ENCODE measurements at places on chromosomes 1 and 21.

GRCh38 chr21:35406635-35407034 is 357.5 kb upstream of the RUNX1 start:
- DNase-seq = no peak

- DNase-seq = no peak
Measured at GRCh38 chr1:96772349-96772748, 50.8 kb downstream of the PTBP2 start.

- no peak for DNase-seq
Measured at GRCh38 chr1:42973799-42974198, 15.1 kb upstream of the SLC2A1 start.

DNA sequence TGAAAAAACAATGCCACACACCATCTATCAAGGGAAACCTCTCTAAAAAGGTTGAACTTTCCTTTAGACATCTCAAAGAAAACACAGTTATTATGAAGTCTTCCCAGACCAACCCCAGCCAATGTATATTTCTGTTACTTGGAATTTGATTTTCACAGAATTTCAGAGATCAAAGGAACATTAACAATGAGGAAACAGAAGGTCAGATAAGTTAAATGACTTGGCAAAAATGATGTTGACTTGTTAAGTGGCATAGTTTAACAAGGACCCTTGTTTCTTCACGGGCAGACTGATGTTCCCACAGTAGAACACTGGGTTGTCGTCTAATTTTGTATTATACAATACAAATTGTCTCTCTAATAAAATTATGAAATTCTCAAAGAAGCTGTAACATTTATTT is 29.0 kb downstream of the NME7 start:
- no peak for DNase-seq

DNA sequence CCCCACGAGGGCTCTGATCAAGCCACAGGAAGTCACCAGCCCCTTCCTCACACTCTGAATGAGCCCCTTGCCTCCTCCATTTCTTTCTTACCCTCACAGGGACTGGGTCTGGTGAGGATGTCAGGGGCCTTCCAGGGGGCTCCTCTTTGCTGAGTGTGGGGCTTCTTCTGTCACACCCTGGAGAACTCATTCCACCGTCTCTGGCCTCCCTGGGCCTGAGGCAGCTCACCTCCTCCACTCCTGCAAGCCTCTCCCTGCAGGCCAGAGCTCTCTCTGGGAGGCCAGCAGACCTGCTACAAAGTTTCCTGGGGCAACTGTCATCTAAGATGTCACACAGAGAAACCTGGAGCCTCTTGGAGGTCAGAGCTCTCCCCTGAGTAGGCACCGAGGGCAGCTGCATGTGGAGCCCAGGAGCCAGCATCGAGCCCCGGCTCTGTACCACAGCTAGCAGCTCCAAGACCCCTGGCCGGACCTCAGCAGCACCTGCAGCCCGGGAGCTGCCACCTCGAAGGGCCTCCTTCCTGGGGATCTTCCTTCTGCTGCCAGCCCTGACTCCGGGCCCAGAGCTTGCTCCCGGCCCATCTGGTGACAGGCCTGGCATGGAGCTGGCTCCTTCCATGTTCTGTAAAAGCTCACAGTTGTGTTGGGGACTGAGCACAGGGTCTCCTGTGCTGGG is 1.1 kb downstream of the SPOCD1 start:
- DNase-seq = no peak

- DNase-seq = no peak
Measured at GRCh38 chr1:46137916-46138315, 5.5 kb upstream of the PIK3R3 start.

DNA sequence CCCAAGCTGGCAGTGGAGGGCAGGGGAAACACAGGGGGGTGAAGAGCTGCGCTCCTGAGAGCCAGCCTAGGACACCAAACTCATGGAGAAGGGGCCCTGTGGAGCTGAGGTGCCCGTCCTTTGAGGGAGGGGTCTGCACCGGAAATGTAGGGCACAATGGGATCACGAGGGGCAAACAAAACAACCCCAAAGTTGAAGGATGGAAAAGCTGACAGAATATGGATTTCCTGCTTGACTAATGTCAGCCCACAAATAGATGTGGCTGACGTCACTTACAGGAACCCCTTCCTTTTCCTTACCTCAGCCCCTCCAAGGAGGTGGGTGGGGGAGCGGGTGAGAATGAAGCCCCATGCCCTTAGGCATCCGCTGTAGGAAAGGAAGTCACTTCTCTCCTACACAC is 110.9 kb downstream of the KCNN3 start:
- no peak for DNase-seq

DNA sequence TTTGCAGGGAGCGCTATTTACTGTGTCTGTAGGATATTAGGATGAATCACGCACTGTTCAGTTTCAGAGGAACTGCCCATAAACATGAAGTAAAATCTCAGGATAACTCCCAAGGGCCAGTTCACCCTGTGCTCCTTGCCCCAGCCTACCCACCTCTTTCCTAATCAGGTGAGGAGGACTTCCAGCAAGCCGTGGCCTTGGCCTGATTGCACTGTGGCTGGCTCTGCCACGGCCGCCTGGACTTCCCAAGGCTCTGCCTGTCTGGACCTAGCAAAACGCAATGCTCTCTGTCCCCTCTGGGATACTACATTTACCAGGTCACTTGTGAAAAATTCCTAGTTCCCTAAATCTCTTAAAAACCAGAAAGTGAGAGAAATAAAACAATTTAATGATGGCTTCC is 7.4 kb upstream of the ASCL5 start:
- DNase-seq = no peak

- DNase-seq = no peak
Measured at GRCh38 chr1:45979778-45980176, 152.7 kb downstream of the PIK3R3 start.

GRCh38 chr1:186079084-186079684 is 295.9 kb downstream of the TPR start:
- DNase-seq = no peak

GRCh38 chr1:101283443-101283842 is 46.6 kb downstream of the S1PR1 start:
- no peak for DNase-seq

- no peak for DNase-seq
Measured at GRCh38 chr1:156135930-156136871, 17.2 kb upstream of the SEMA4A start.

DNA sequence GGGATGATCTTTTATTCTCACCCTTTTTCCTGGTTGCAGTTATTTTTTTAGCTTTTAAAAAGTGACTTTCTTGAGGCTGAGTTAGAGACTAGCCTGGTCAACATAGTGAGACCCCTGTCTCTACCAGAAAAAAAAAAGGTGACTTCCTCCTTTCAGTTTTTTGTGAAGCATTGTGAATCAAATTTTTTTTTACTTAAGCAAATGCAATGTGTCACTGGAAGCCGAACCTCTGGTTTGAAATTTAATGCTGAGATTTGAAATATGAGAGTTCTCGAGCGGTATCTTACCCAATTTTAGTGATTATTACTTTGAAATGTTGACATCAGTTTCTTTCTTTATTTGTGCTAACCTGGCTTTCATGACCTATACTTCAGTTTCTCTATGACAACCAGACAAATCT is 3.6 kb downstream of the CAP1 start:
- no peak for DNase-seq

DNA sequence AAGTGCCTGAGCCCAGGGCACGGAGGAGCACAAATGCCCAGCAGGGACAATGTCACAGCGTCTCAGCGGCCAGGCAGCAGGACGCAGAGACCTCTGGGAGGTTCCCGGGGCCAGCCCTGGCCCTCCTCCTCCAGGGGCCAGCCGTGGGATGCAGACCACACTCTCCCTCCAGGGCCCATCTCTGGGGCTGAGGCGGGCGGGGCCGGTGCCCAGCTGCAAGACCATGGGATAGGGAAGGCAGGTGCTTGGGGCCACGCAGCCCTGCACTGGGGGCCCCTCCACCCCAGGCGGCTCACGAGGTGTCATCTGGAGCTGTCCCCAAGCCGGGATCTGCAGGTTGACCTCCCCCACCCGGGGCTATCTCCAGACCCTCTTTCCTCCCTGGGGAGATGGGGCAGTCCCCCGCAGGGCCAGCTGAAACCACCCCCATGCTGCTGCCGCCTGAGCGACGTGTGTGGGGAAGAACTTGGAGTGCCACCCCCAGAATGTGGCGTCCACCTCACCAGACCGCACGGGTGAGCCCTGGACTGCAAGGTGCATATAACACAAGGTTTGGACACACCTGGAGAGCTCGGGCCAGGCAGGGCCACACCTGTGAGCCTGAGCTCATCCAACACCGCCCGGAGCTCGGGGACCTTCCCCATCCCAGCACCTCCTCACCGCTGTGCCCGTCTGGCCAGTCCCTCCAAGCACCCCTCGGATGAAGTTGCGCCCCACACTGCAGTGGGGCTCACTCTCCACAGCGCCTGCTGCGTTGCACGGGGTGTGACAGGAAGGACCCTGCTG is 4.1 kb upstream of the TTLL10 start:
- DNase-seq = no peak

- DNase-seq = no peak
Measured at GRCh38 chr1:110561596-110561995, 42.6 kb upstream of the KCNA10 start.

- no peak for DNase-seq
Measured at GRCh38 chr1:113641396-113641795, 117.9 kb downstream of the PHTF1 start.

GRCh38 chr21:42366292-42367010 is at the start of gene TFF1:
TSS of gene TFF1 (minus strand) at chr21:42366535. CDS start at chr21:42366495, 40 bp downstream.
- no peak for DNase-seq

DNA sequence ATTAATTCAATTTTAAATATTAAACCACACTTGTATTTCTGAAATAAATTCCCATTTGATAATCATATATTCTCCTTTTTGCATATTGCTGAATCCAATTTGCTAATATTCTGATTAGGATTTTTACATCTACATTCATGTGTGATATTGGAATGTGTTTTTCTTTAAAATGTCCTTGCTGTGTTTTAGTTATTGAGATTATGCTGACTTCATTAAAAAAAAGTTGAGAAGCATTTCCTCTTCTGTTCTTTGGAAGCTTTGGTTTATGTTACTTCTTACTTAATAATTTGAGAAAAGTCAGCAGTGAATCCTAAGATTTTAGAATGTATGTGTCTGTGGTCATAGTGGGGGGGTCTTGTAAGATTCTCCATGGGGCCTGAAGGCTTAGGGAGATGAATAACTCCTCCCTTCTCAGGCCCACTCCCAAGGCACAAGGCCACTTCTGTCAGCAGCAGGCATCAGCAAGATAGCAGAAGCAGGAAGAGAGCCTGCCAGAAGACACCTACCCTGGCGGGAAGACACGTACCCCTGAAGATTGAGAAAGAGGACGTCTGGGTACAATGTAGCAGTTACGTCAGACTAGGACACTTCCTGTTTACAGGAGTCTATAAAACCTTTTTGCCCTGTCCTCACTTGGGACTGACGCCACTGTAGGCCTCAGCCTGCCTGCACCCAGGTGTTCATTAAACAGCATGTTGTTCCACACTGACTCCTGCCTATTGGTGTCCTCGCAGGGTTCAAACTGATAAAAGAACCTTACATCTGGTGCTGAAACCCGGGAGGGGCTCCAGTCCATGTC is 56.9 kb downstream of the ODF2L start:
- DNase-seq = no peak

DNA sequence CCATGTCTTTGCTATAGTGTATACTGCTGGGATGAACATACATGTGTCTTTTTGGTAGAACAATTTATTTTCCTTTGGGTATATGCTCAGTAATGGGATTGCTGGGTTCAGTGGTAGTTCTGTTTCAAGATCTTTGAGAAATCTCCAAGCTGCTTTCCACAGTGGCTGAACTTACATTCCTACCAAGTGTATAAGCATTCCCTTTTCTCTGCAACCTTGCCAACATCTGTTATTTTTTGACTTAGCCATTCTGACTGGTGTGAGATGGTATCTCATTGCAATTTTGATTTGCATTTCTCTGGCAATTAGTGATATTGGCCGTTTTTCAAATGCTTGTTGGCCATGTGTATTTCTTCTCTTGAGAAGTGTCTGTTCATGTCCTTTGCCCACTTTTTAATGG is 37.5 kb upstream of the ANGPTL1 start:
- no peak for DNase-seq

DNA sequence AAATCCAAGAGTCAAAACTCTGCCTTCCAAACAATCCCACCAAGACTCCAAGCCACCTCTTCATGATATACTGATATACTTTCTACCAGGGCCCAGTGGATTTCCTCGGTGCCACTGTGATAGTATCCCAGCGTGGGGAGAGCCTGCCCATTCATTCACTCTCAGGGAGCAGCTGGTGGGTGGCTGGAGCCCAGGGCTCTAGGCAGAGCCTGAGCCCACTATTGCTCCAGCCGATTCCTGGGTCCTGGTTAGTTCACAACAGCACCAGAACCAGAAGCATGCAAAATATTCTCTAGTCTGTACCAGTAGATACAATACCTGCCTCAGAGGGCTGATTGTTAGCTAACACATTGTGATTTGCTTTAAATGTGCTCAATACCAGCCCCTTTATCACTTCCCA is 831 bp downstream of the CSRP1 start:
- no peak for DNase-seq

- DNase-seq = no peak
Measured at GRCh38 chr1:5933050-5933449, 59.2 kb downstream of the NPHP4 start.

DNA sequence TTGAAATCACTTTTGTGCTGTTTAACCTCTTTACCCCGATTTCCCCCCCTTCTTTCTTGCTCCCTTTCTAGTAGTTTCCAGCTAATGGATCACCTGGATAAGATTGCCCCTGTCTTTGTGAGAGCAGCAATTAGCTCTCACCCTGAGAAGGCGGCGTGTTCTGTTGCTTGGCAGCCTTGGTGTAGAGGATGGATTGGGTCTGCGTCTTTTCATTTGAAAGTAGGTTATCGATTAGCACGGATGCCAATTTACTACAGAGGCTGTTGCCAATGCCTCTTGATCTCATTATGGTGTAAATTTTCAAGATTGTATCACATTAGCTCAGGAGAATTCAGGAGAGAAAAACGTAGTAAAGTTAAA is 26.4 kb downstream of the KIF26B start:
- DNase-seq = no peak

DNA sequence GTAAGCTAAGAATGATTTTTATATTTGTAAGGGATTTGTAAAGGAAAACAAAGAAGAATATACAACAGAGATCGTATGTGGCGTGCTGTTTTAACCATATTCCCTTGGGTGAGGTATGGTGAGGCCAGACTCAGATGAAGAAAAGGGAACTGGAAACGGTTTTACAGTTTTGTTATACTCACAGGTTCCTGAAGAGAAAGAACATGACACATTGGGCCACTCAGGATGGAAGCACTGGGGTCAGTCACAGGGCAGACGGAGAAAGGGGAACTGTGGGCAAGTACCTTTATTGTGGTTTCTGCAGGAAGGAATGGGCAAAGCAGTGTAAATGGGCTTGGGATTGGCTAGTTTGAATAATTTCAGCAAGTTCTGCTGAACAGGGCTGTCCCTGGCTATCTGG is 177.4 kb downstream of the LBR start:
- DNase-seq = no peak

GRCh38 chr1:224781800-224782199 is 147.7 kb upstream of the DNAH14 start:
- DNase-seq = no peak

Measured in midbrain (tissue), 1 donor.